ENCODE measurements at places on chromosomes 16 and 17.

DNA sequence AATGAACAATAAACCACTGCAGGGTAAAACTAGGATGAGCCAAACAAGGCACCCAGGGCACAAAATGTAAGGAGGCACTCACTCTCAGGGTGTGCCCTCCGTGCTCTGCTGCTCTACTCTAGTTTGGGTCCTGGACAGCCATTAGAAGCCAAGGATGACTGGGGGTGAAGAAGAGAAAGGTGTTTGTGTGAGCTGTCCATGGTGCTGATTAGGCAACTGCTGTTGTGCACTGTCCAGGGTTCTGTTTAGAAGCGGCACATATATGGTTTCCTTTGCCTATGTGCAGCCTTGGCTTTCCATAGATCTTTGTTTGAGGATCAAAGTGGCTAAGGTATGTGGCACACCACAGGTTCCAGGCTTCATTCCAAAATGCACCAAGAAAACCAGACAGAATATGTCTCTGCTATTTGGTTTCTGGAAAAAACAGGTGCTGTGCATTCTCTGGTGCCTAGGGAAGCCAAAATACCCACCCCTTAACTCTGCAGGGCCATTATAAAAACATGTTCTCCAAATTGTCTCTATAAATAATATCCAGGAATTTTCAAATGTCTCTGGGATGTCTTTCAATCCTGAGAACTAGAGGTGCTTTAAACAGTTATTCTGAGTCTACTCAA, 123.5 kb downstream of the CBLN1 start:
- DNase-seq = no peak

DNA sequence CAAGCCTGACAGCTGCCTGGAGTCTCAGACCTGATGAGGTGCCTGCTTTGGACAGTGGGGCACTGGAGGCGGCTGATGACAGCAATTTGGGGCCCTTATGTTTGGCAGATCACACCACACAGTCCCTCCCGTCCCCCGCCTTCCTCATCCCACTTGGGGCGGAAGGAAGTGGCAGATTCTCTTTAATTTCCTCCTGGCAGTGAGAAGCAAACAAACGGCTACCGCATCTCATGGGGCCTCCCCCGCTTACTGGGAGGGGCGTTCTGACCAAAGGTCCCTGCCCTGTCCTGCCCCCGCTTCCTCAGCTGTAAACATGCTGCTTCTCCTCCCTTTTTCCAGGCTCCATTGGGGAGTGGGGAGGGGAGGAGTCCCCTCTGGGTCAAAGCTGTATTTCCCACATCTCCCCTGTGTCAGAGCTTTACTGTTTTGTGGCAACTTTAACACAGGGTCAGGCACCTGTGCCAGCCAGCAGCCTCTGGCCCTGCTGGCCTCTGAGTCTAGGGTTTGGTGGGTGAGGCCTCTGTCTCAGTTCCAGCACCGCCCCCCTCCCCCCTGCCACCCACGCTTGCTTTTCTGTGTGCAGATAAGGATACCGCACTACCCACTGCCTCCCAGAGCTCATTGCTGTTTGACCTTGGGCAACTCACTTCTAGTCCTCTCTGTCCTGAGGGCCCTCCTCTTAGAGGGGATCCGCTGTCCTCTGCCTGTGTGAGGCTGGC, 5.4 kb upstream of the NFATC3 start:
- no peak for DNase-seq

DNA sequence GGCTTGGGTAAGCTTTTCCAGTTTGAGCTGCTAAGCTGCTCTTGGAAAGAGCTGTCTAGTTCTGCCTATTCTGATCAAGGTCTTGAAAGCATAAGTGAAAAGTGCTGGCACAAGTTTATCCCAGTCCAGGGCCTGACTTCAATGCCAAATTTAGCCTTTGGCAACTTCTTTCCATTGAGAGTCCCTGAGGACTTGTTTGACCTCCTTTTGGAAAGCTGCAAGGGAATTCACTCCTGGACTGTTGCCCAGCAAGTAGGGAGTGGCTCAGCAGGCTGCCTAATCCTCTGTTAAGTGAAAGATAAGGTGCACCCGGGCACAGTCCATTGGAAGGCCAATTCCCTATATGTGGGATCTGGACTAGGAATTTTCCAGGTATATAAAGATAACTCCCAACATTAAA, 16.0 kb upstream of the TANC2 start:
- peak; percentile 54 for DNase-seq

GRCh38 chr17:50354198-50354597, 8.3 kb downstream of the XYLT2 start:
- DNase-seq = no peak

DNA sequence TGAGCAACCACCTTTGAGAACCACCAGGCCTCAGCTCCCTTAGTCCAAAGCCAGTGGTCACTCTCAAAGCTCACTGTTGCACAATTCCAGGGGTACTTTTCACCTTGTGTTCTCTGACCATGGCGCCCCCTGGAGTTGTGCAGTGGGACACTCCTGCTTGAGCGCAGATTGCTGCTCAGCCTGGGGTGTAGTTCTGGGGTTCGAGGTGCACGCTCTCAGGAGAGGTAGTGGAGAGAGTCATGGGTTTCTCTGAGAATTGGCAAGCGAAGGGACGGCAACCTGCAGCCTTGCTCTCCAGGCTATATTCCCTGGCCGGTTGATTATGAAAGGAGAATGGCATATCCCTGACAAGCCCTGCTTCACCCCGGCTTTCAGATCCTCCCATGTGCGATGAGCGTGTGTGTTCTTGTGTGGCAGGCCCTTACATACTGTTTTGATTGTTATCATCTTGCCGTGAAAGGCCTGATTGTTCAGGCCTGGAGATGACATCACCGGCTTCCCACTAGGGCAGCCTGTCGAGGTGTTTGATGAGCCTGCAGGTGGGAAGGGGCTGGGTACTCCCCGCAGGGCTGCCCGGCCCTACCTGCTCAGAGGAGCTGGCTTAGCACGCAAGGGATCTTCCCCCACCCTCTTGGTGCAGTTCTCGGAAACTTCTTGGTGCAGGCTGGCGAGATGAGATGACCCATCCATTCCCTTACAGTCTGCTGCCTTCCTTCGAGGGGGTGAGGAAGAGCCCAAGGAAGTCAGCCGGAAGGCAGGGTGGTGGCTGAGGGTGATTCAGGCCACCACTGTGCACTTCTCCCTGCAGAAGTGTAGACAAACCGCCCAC, 431.2 kb downstream of the SLC39A11 start:
- no peak for DNase-seq

- DNase-seq = no peak
Measured at GRCh38 chr17:80615376-80615775, 70.7 kb downstream of the RPTOR start.

All from fibroblast of skin of abdomen (primary cell).